ENCODE measurements at places on chromosomes 11 and 22.

DNA sequence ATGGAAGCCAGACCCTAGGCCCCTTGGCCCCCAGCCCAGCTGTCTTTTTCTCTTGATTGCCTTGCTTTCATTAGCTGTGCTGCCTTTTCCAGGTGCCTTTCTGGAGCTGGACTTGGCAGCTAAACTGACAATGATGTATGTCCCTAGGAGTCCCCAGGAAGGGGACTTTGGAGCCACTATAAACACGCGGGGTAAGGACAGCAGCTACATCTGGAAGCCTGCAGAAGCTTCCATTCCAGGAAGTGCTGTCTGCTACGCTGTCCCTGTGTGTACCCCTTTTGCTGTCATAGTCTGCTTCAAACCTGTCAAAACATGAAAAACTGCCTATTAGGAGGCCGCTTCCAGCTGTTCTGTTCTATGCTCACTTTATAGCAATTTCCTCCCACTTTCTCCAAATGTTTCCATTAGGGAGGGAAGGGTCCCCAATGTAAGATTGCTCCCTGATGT, 153.3 kb upstream of the RAG2 start:
- no peak for DNase-seq

GRCh38 chr22:22025320-22026156, 43.0 kb upstream of the TOP3B start:
- no peak for DNase-seq

DNA sequence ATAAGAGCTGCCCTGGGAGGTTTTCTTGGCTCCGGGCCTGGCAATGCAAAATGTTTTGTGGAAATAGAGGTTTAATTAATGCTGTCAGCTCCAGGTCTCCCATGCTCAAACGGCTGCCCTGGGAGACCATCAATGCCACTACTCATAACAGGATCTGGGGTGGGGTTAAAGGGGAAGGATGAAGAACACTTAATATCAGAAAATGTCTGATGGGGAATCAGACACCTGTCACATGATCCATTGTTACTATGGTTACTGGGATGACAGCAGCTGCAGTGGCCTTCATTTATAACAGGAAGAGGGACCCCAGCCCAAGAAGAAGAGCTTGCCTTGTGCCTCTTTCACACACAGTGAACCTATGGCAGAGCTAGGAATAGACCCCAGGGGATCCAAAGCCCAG, 2.2 kb upstream of the SYT13 start:
- no peak for DNase-seq

DNA sequence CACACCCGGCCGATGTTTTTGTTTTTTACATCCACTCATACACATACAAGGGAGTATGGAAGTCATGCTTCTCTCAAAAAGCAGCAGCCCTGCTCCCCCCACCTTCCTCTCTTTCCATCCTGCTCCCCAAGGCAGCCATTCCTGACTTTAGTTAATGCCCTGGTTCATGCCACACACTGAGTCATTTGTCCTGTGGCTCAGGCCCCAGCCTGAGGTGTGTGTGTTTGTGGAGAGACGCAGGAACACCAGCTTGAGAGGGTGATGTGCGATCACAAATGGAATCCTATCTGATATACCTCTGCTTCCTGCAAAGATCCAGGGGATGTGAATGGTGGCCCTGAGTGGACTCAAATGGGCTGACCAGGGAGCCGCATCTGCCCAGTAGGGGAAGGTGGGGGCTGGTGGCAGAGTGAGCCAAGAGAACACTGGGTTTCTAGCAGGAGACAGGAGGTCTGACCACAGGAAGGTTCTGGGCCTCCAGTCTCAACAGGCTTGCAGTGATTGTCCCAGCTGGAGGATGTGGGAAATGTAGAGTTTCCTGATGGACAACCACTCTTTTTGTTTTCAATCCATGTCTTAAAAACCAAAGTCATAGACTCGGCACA, 86.7 kb downstream of the OSBP2 start:
- DNase-seq: no peak

DNA sequence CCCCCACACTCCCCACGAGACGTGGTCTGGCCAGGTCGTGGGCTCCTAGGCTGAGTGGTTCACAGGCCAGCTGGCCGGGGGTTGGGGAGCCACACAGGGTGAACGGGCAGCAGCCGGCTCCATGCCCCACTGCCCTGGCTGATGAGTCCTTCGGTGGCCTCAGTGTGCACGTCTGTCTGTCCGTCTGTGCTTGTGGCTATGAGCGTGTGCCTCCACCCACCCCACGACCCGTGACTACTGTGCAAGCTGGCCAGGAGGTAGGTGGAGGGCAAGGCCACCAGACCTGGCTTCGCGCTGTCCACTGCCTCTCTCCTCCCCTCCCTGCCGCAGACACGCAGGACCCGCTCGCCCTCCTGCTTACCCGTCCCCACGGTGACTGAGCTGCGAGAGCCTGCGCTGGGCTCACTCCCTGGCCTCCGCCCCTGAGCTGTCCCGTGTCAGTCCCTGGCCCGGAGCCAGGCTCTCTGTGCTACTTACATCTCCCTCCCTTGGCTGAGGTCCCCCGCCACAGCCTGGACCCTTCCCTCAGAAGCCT, 14.1 kb downstream of the CSDC2 start:
- peak; percentile 63 for DNase-seq

DNA sequence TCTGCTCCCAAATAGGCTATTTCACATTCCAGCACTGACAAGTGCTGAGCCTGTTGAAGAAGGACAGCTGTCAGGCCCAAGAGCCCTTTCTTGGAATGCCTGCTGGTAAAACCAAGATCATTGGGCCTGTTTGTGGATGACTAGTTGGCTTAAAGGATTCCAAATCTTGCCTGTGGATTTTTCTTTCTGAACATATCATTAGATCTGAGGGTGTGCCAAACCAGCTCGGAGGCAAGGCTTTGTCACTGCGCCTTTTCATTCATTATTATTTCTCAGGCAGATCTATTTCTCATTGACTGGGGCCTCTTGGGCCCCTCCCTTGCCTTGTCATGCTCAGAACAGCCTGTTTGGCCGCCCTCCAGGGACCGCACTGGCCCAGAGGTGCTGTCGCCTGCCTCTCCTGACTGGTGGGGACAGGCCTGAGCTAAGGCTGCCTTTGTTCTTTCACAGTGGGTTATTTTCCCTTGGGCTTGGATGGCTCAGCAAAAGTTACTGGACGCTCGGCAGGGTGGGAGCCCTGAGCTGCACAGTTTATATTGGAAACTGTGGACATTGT, 222.7 kb upstream of the SESN3 start:
- peak; percentile 71 for DNase-seq
